ENCODE measurements at places on chromosomes 16 and 17. TPM values are rescaled to one million over a fixed set of nuclear protein-coding genes. Genes with fewer than 3 reads are reported as not detected.

DNA sequence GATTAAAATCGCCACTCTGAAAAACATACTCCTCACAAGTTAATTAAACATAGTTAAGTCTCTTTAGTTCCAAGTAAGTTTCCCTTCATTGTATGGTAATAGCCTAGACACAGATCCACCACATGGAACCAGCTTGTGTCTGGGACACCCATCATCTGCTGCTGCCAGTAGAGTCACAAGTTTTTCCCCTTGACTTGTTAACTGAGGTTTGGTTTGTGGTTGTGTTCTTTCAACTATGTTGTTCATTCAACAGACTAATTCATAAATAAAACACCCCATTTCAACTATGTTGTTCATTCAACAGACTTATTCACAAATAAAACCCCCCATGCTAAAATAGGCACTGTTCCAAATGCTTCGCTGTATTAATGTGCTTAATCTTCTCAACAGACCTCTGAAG, 24.4 kb downstream of the YWHAE start:
- no peaks in the 10 kb centered on the region for H3K27me3 ChIP-seq
- DNase-seq = no peak
- peaks cover 4% of the 10 kb centered on the region for H3K4me1 ChIP-seq
- H3K36me3 ChIP-seq = peaks cover 2% of the 10 kb centered on the region
- no peak overlapping the region for H3K27ac ChIP-seq

SALL1 gene
- not detected for polyA plus RNA-seq

SLC6A2 gene
- 12.7 TPM for polyA plus RNA-seq

DNA sequence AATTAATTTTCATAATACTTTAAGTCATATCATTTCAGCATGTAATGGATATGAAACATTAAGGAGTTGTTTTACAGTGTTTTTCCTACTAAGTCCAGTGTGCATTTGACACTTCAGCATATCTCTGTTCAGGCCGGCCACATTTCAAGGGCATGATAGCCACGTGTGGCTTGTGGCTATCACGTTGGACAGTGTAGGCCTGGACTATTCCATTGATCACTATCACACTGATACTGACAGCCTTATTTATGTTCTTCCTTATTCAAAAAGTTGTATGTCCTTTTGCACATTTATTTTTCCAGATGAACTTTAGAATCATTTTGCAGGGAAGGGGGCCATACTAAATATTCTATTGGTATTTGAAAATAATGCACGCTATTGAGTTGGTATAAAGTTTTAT, 39.0 kb downstream of the AKAP1 start:
- no peak overlapping the region for H3K27ac ChIP-seq
- H3K4me1 ChIP-seq = peaks cover 17% of the 10 kb centered on the region
- DNase-seq = no peak
- H3K27me3 ChIP-seq = no peaks in the 10 kb centered on the region

DNA sequence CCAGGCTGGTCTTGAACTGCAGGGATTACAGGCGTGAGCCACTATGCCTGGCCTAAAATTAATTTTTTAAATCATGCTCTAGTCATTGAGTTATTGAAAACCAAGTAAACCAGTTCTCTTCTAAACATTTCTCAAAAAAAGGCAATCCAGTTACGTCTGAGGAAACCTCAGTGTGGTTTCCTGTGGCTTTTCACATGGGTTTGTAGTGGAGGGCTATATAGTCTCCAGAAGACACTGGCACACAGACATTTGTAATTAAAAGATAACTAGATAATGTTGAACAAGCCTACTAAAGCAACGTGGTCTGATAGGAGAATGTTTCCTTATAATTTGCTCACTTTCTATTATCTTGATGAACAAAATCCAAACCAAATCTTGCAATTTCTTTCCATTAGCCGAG, 5.2 kb upstream of the TOB1 start:
- no peaks in the 10 kb centered on the region for H3K36me3 ChIP-seq
- peaks cover 30% of the 10 kb centered on the region for H3K4me1 ChIP-seq
- DNase-seq = no peak
- peak overlapping the region; percentile 84 for H3K27ac ChIP-seq
- H3K4me3 ChIP-seq = no peak overlapping the region

- peak overlapping the region; percentile 99 for H3K4me3 ChIP-seq
- H3K4me1 ChIP-seq = peaks cover 25% of the 10 kb centered on the region
- no peaks in the 10 kb centered on the region for H3K36me3 ChIP-seq
These were observed 1.7 kb downstream of the HEXIM1 start for GRCh38 chr17:45149669-45150664.

- no peak for DNase-seq
- peaks cover 25% of the 10 kb centered on the region for H3K36me3 ChIP-seq
- H3K27ac ChIP-seq = no peak overlapping the region
- peak overlapping the region; percentile 83 for H3K4me3 ChIP-seq
- peaks cover 19% of the 10 kb centered on the region for H3K4me1 ChIP-seq
These were observed 1.5 kb downstream of the PIP4K2B start for GRCh38 chr17:38797828-38798227.

DNA sequence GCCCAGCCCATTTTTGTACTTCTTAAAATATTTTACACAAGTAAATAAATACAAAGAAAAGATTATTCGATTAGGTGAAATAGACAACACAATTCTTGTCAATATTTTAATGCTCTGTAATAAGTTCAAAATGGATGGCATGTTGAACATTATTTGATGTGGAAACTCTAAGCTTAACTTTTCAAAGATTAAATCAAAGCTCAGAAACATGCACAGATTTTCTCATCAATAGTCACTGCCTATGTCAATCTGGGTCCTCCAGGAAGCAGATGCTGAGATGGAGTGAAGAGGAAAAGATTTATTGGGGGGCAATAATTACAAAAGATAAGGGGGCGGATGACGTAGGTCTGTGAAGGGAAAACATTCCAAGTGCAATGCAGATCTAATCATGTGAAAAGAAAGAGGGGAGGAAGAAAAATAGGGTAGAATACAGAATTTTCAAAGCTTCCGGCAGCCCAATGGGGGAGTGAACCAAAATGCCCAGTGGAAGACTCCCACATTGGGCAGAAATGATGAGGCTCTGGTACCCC, 50.5 kb downstream of the COPRS start:
- no peaks in the 10 kb centered on the region for H3K27me3 ChIP-seq
- no peak for DNase-seq
- H3K4me3 ChIP-seq = no peak overlapping the region
- no peaks in the 10 kb centered on the region for H3K4me1 ChIP-seq

- H3K4me1 ChIP-seq = peaks cover 33% of the 10 kb centered on the region
- peak overlapping the region; percentile 93 for H3K27ac ChIP-seq
- peak; percentile 95 for DNase-seq
- H3K27me3 ChIP-seq = no peaks in the 10 kb centered on the region
- peak overlapping the region; percentile 88 for H3K4me3 ChIP-seq
- H3K36me3 ChIP-seq = no peaks in the 10 kb centered on the region
These were observed 503 bp upstream of the PLCD3 start for GRCh38 chr17:45132572-45133463.

DNA sequence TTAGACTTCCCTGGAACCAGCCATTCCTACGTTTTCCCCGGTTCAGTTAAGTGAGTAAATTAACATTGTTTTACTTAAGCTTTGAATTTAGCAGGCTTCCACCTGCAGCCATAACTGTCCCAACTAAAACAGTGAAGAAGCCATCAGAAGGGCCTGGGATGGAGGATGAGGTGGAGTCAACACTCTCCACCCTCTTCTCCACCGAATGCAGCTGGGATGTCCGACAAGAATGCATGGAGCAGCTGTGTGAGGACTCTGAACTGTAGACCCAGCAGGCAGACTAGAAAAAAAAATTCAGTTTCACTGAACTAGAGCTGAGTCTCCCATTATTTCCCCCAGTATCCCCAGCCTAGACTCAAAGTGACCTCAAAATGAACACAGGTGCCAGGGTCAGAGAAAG, 114.8 kb downstream of the C16orf95 start:
- no peak for DNase-seq
- no peaks in the 10 kb centered on the region for H3K36me3 ChIP-seq
- H3K27ac ChIP-seq = no peak overlapping the region
- H3K27me3 ChIP-seq = peaks cover 27% of the 10 kb centered on the region
- H3K4me3 ChIP-seq = no peak overlapping the region
- H3K4me1 ChIP-seq = peaks cover 2% of the 10 kb centered on the region

- peak overlapping the region; percentile 97 for H3K27ac ChIP-seq
- peaks cover 2% of the 10 kb centered on the region for H3K36me3 ChIP-seq
These were observed 110.5 kb upstream of the CORO6 start for GRCh38 chr17:29733166-29733565.

- H3K36me3 ChIP-seq = no peaks in the 10 kb centered on the region
- no peak overlapping the region for H3K4me3 ChIP-seq
- no peak for DNase-seq
- H3K4me1 ChIP-seq = no peaks in the 10 kb centered on the region
- no peak overlapping the region for H3K27ac ChIP-seq
- H3K27me3 ChIP-seq = peaks cover 5% of the 10 kb centered on the region
These were observed 22.2 kb upstream of the WSCD1 start for GRCh38 chr17:6047966-6048365.

RPS6KB1 gene
- polyA plus RNA-seq = 10.0 TPM

PLXDC1 gene
- polyA plus RNA-seq = 1.5 TPM

GRCh38 chr16:69277413-69277812, 33.7 kb upstream of the VPS4A start:
- peaks cover 18% of the 10 kb centered on the region for H3K36me3 ChIP-seq
- no peak for DNase-seq
- H3K27me3 ChIP-seq = no peaks in the 10 kb centered on the region
- H3K27ac ChIP-seq = peak overlapping the region; percentile 90
- H3K4me1 ChIP-seq = peaks cover 26% of the 10 kb centered on the region

CDH13 gene
- 93.0 TPM for polyA plus RNA-seq

DNA sequence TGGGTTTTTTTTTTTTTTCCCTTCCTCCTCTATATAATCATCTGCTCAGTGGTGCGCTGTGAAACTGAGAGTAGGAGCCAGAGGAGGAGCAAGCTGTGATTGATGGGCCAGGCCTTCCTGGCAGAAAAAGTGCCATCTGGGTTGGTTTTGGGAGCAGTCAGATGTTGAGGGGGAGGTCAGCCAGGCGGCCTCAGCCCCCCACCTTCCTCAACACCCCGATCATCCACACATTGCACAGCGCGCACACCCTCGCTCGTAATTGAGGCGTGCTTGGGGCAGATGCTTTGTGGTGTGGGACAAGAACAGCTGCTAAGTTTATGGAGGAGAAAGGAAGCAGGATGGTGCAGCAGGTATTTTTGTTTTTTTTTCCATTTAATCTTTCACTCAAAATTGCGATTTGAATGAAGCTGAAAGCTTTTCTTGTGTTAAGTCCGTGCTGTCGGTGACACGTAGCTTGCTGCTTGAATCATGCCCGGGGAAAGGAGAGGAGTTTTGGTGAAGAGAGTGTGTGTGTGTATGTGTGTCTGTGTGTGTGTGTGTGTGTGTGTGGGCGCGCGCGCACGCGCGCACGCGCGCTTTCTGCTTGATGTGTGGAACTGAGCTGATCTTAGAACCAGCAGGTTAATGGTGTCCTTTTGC, 177.4 kb downstream of the RBFOX1 start:
- H3K4me3 ChIP-seq = no peak overlapping the region
- DNase-seq = peak; percentile 33
- H3K4me1 ChIP-seq = no peaks in the 10 kb centered on the region
- no peaks in the 10 kb centered on the region for H3K36me3 ChIP-seq

GRCh38 chr17:66612993-66613392, 221.9 kb upstream of the CACNG5 start:
- H3K27ac ChIP-seq = no peak overlapping the region
- H3K4me3 ChIP-seq = no peak overlapping the region
- no peaks in the 10 kb centered on the region for H3K4me1 ChIP-seq
- DNase-seq = peak; percentile 44
- H3K36me3 ChIP-seq = peaks cover 20% of the 10 kb centered on the region
- H3K27me3 ChIP-seq = no peaks in the 10 kb centered on the region

GRCh38 chr17:44807817-44808155, 22.3 kb downstream of the GJC1 start:
- no peak overlapping the region for H3K4me3 ChIP-seq
- H3K27me3 ChIP-seq = no peaks in the 10 kb centered on the region
- DNase-seq = no peak
- H3K27ac ChIP-seq = peak overlapping the region; percentile 5
- H3K4me1 ChIP-seq = peaks cover 6% of the 10 kb centered on the region

- H3K4me3 ChIP-seq = no peak overlapping the region
- no peaks in the 10 kb centered on the region for H3K4me1 ChIP-seq
- no peak for DNase-seq
- H3K27ac ChIP-seq = no peak overlapping the region
These were observed 3.2 kb downstream of the MCRIP1 start for GRCh38 chr17:81829858-81830257.

ALG1 gene
- 27.0 TPM for polyA plus RNA-seq

DNA sequence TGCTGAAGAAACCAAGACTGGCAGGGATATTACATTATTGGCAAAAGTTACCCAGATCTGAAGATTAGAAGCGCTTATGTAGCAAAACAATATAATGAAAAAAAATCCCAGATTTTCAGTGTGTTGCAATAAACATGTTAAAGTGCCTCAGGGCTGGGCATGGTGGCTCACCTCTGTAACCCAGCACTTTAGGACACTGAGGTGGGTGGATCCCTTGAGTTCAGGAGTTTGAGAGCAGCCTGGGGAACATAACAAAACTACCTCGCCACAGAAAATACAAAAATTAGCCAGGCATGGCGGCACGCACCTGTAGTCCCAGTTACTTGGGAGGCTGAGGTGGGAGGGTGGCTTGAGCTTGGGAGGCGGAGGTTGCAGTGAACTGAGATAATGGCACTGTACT, 6.8 kb downstream of the ZNF207 start:
- DNase-seq = no peak
- no peak overlapping the region for H3K4me3 ChIP-seq
- peaks cover 7% of the 10 kb centered on the region for H3K4me1 ChIP-seq
- H3K27ac ChIP-seq = no peak overlapping the region
- peaks cover 58% of the 10 kb centered on the region for H3K36me3 ChIP-seq

- DNase-seq = peak; percentile 85
- peak overlapping the region; percentile 30 for H3K27ac ChIP-seq
- peaks cover 55% of the 10 kb centered on the region for H3K4me1 ChIP-seq
- no peaks in the 10 kb centered on the region for H3K27me3 ChIP-seq
- H3K4me3 ChIP-seq = no peak overlapping the region
These were observed 26.9 kb upstream of the ZNF750 start for GRCh38 chr17:82866590-82867191.

- DNase-seq = no peak
- H3K4me3 ChIP-seq = no peak overlapping the region
- peaks cover 25% of the 10 kb centered on the region for H3K4me1 ChIP-seq
These were observed 720 bp upstream of the BCKDK start for GRCh38 chr16:31107465-31107867.

GRCh38 chr17:28161311-28161710, 118.8 kb downstream of the NLK start:
- no peak overlapping the region for H3K27ac ChIP-seq
- DNase-seq = no peak
- H3K4me1 ChIP-seq = no peaks in the 10 kb centered on the region
- no peaks in the 10 kb centered on the region for H3K27me3 ChIP-seq
- peaks cover 3% of the 10 kb centered on the region for H3K36me3 ChIP-seq
- H3K4me3 ChIP-seq = no peak overlapping the region

DNA sequence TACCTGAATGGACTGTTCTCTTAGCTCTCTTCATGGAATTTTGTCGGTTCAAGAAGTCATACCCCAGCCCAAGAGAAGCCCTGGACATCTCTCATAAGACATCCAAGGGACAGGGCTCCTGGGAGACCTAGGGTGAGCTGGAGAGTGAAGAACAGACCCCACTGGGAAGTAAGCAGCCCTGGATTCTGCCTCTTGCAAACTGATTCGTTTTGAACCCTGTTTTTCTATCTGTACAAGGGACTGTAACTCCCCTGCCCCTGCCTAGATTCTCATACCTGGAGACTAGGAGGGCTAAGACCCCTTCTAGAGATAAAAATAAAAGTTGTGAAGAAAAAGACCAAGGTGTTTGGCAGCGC, 449 bp downstream of the CCL3L1 start:
- H3K4me1 ChIP-seq = no peaks in the 10 kb centered on the region
- DNase-seq = no peak
- no peaks in the 10 kb centered on the region for H3K36me3 ChIP-seq
- H3K27ac ChIP-seq = no peak overlapping the region
- no peak overlapping the region for H3K4me3 ChIP-seq
- H3K27me3 ChIP-seq = peaks cover 38% of the 10 kb centered on the region
